Activated CD8-positive, alpha-beta T cell treated with anti-CD3 and anti-CD28 coated beads, Interleukin-2, amount 10 ng/mL, durations not matched to agents 7 days and 5 days (primary cell): ENCODE measurements at places on chromosomes 7 and 10. TPM values are rescaled to one million over a fixed set of nuclear protein-coding genes. Genes with fewer than 3 reads are reported as not detected.

GRCh38 chr10:72164617-72165016, 51.2 kb upstream of the ANAPC16 start:
- DNase-seq, result no peak

DNA sequence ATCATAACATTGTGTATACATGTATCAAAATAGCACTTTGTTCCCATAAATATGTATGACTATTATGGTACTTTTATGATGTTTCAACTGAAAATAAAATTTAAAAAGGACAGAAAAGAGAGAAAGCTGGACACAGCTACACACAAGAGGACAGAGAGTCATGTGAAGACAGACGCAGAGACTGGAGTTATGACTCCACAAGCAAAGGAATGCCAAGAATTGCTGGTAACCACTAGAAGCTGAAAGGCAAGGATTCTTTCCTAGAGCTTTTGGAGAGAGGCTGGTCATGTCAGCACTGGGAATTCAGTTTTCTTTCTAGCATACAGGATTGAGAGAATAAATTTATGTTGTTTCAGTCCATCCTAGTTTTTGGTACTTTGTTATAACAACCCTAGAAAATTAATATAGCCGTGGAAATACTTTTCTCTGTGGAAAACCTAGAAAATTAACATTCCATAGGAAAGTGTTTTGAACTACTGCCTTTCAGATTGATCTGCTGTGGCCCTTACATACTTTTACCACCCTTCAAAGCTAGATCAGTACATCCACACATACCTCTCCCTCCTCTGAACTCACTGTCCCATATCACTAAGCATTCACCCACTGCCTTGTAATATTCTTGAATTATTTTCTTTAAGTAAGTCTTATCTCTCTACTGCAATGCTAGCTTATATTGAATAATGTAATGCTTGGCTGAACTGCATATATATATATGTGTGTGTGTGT, 575.3 kb downstream of the IPMK start:
- no peak for DNase-seq

- no peak for DNase-seq
These were observed 73.7 kb upstream of the ABCB5 start for GRCh38 chr7:20541608-20542349.

DNA sequence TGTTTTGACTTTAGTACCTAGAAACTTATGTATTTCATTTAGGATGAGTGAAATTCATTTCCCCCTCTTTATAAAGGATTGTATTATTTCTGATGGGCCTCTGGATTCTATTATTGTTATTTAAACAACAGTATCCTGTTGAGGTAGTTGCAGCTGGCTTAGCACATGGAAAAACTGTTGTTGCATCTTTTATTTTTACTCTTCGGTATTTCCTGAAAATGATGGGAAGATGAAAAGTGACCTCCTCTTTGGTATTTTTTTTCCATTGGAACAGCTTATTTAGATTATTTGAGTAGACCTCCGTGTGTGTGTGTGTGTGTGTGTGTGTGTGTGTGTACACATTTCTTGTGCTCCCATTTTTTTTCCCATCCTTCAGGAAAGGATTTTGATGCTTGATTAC, 129.8 kb downstream of the PRKG1 start:
- no peak for DNase-seq

DNA sequence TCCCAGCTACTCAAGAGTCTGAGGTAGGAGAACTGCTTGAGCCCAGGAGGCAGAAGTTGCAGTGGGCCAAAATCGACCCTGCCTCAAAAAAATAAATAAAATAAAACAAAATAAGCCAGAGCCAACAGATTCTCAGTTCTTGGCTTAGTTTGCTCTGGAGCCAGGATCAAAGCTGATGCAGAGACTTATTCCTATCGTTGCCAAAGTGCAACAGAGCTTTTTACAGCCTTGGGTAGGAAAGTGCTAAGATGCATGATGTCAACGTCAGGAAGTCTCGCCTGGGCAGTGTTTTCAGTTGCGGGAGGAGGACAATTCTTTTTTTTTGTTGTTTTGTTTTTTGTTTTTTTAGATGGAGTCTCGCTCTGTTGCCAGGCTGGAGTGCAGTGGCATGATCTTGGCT, 43.8 kb upstream of the CYTH3 start:
- no peak for DNase-seq

Gene DYDC2
- total RNA-seq, result not detected
